ENCODE measurements at places on chromosomes 2 and 18. TPM values are rescaled to one million over a fixed set of nuclear protein-coding genes. Genes with fewer than 3 reads are reported as not detected.

YWHAQ gene
- 560 TPM for total RNA-seq

SPEG gene
- 1.0 TPM for total RNA-seq

DNA sequence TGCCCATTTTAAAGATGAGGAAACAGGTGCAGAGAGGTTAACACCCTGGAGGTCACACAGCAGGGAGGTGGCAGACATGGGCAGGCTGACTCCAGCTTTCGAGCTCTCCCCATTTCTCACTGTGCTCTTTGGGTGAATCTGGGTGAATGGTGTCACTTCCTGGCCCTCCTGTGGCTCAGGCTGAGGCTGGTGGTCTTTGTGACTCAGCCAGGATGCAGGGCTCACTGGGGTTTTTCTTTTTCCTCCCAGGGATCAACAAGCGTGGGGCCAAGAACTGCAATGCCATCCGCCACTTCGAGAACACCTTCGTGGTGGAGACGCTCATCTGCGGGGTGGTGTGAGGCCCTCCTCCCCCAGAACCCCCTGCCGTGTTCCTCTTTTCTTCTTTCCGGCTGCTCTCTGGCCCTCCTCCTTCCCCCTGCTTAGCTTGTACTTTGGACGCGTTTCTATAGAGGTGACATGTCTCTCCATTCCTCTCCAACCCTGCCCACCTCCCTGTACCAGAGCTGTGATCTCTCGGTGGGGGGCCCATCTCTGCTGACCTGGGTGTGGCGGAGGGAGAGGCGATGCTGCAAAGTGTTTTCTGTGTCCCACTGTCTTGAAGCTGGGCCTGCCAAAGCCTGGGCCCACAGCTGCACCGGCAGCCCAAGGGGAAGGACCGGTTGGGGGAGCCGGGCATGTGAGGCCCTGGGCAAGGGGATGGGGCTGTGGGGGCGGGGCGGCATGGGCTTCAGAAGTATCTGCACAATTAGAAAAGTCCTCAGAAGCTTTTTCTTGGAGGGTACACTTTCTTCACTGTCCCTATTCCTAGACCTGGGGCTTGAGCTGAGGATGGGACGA is 13.2 kb downstream of the ITM2C start:
- DNase-seq: peak; percentile 67

DNA sequence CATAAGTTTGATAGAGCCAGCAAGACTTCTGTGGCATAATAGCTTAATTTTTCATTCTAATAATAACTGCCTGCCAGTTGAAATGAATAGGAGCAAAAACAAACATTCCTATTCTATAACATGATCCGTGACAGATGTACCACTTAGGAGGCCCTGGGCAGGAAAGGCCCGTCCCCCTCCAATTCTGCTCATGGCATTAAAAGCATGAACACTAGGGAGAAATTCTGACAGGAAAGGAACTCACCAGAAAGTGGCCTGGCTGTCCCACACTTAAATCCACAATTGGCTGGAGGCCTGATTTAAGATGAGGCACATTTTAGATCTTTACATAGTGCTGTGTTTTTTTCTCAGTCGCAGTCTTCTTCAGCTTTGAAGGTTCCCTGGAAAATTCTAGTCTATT is 261.9 kb upstream of the ETAA1 start:
- DNase-seq: no peak

Measured in CD8-positive, alpha-beta memory T cell (primary cell).